ENCODE measurements at places on chromosomes 12 and 14. TPM values are rescaled to one million over a fixed set of nuclear protein-coding genes. Genes with fewer than 3 reads are reported as not detected.

GRCh38 chr12:116887244-116887643 lies 6.0 kb upstream of the HRK start:
- no peak for DNase-seq
- no peak overlapping the region for H3K4me3 ChIP-seq
- H3K27ac ChIP-seq: no peak overlapping the region
- H3K27me3 ChIP-seq: no peaks in the 10 kb centered on the region
- no peaks in the 10 kb centered on the region for H3K4me1 ChIP-seq

KRT79 gene
- total RNA-seq: not detected

DNA sequence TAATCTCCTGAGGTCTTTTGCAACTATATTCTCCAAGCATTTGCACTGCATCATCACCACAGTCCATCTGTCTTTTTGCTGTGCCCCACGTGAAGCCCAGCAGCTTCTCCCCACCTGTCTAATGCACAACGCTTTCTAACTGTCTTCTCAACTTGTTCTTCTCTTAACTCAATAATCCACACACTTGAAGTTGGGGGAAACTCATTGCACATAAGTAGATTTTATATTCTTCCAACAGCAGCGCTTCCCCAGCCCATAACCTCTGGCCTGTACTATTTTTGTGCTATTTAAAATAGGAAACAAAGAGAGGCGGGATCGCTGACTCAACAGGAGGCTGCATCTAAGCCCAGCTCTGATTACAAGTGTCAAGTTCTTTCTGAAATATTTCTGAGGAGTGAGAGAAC lies 226.7 kb downstream of the GXYLT1 start:
- no peaks in the 10 kb centered on the region for H3K36me3 ChIP-seq
- no peak overlapping the region for H3K27ac ChIP-seq
- DNase-seq: no peak
- H3K4me1 ChIP-seq: no peaks in the 10 kb centered on the region
- no peak overlapping the region for H3K4me3 ChIP-seq

RFLNA gene
- not detected for total RNA-seq

EMP1 gene
- 40.5 TPM for total RNA-seq

DNA sequence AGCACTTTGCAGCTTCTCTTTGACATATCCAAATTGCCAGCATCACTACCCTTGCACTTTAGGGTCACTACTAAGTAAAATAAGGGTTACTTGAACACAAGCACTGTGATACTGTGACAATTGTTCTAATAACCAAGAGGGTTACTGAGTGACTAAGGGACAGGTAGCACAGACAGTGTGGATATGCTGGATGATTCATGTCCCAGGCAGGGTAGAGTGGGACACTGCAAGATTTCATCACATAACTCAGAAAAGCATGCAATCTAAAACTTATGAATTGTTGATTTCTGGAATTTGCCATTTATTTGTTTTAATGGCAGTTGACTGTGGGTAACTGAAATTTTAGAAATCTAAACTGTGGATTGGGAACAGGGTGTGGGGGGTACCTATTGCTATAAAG lies 218.8 kb downstream of the KITLG start:
- no peak for DNase-seq
- no peaks in the 10 kb centered on the region for H3K36me3 ChIP-seq
- no peak overlapping the region for H3K27ac ChIP-seq
- no peak overlapping the region for H3K4me3 ChIP-seq

KCNJ8 gene
- 26.2 TPM for total RNA-seq

LBHD2 gene
- not detected for total RNA-seq

IGF1 gene
- 15.8 TPM for total RNA-seq

OVCH1 gene
- total RNA-seq: 0.52 TPM

DNA sequence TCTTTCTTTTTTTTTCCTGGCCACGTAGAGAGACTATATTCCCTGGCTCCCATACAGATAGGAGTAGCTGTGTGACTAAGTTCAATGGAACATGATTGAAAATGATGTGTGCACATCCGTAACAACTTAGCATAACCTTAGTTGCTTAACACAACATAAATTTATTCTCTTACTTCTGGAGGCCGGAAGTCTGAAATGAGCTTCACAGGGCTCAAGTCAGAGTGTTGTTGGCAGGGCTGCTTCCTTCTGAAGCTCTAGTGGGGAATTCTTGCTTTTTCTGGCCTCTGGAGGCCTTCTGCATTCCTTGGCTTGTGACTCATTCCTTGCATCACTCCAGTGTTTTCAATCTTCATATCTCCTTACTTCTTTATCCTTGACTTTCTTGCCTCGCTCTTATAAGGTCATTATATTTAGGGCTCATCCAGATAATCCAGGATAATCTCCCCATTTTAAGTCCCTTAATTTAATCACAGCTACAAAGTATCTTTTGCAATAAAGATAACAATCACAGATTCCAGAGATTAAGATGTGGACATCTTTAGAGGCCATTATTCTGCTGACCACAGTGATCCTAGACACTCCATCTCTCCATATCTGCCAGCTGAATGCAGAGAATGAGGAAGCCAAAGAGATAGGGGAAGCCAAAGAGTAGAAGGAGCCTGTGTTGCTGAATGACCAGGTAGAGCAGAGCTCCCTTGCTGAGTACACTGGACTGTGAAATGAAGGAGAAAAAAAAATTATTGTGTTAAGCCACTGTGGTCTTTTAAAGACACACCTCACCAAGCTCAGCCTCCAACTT lies 21.0 kb upstream of the SNX6 start:
- H3K4me3 ChIP-seq: no peak overlapping the region
- no peaks in the 10 kb centered on the region for H3K36me3 ChIP-seq
- no peak overlapping the region for H3K27ac ChIP-seq
- DNase-seq: no peak

DNA sequence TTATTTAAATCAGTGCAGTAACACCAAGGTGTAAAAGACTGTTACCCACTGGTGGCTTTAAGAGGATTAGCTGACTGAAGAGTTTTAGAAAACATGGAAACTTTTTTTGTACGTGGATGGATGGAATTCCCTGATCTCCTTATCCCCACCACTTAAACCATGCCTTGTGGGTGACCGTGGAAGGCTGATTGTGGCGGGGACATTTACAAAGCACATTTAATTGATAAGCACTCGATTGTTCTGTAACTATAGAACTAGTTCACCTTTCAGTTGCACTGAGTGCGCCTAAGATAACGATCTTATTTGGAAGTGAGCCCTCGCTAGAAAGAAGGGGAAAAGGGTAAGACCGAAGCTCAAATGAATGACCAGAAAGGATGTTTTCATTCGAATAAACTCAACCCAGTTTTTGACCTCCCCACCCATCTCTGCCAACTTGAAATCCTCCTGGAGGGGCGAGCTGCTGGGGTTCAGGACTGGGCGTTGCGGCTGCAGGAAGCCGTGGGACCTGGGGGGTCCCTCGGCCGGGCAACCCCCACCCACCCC lies 688 bp upstream of the RASSF3 start:
- H3K27ac ChIP-seq: peak overlapping the region; percentile 82
- no peaks in the 10 kb centered on the region for H3K27me3 ChIP-seq
- H3K4me3 ChIP-seq: peak overlapping the region; percentile 66
- peaks cover 16% of the 10 kb centered on the region for H3K4me1 ChIP-seq

- no peaks in the 10 kb centered on the region for H3K36me3 ChIP-seq
- DNase-seq: no peak
- no peak overlapping the region for H3K27ac ChIP-seq
- H3K4me3 ChIP-seq: no peak overlapping the region
These were observed 256.0 kb downstream of the PPFIA2 start for GRCh38 chr12:81502912-81503695.

GRCh38 chr14:94077111-94077821 lies 3.7 kb downstream of the DDX24 start:
- no peak overlapping the region for H3K27ac ChIP-seq
- no peak for DNase-seq
- no peaks in the 10 kb centered on the region for H3K27me3 ChIP-seq
- H3K4me1 ChIP-seq: peaks cover 54% of the 10 kb centered on the region

GRCh38 chr12:52496590-52497071 lies 3.6 kb upstream of the KRT6A start:
- no peak for DNase-seq
- no peaks in the 10 kb centered on the region for H3K36me3 ChIP-seq
- no peaks in the 10 kb centered on the region for H3K27me3 ChIP-seq
- H3K4me1 ChIP-seq: no peaks in the 10 kb centered on the region

PRICKLE1 gene
- total RNA-seq: 3.6 TPM

DNA sequence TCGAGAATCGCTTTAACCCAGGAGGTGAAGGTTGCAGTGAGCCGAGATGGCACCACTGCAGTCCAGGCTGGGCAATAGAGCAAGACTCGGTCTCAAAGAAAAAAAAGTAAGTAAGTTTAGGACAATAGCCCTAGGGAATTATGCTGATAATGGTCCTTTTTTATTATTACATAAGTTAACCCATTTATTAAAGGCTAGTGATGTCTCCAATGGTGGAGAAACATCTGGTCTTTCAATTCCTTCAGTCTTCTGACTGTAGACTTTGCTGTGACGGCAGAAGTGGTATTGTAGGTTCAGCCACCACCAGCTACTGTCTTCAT lies 27.4 kb downstream of the DDX47 start:
- no peak for DNase-seq
- H3K36me3 ChIP-seq: no peaks in the 10 kb centered on the region
- H3K4me3 ChIP-seq: no peak overlapping the region
- no peaks in the 10 kb centered on the region for H3K27me3 ChIP-seq
- H3K27ac ChIP-seq: no peak overlapping the region
- no peaks in the 10 kb centered on the region for H3K4me1 ChIP-seq

GRCh38 chr12:86513226-86513625 lies 257.0 kb upstream of the MGAT4C start:
- no peaks in the 10 kb centered on the region for H3K36me3 ChIP-seq
- no peak overlapping the region for H3K4me3 ChIP-seq
- H3K27me3 ChIP-seq: no peaks in the 10 kb centered on the region
- no peak for DNase-seq
- no peak overlapping the region for H3K27ac ChIP-seq

DNA sequence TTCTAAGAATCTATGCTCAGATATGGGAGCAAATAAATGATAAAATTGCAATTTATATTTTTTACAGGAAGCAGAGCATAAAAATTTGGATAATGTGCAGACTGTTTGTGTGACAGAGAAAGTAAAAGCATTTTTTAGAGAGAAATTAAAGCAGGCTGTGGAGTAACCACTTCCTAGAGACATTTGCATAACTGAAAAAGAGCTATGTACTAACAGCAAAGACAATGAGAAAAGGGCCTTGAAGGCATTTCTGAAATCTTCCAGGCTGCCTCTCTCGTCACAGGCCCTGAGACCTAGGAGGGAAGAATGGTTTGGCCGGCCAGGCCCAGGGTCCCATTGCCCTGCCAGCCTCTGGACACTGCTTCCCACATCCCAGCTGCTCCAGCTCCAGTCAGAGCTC lies 247.2 kb downstream of the ALX1 start:
- no peaks in the 10 kb centered on the region for H3K27me3 ChIP-seq
- no peak for DNase-seq

DNA sequence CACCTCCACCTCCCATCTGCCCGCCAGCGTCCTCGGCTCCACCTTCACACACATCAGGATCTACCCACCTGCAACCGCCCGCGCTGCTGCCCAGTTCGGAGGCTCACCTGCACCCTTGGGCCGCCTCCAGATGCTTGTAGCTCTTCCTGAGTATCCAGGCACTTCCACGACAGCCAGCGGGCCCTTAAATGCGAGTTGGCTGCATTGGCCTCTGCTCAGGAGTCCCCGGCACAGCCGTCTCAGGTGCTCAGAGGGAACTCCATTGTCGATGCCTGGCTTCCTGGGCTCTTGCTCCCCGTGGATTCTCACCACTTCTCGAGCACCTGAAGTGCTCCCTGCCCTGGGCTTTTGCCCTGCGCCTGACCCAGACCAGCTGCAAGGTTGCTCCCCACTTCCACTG lies 21.9 kb upstream of the CDCA4 start:
- no peak overlapping the region for H3K27ac ChIP-seq
- no peaks in the 10 kb centered on the region for H3K27me3 ChIP-seq
- H3K4me1 ChIP-seq: peaks cover 6% of the 10 kb centered on the region

DNA sequence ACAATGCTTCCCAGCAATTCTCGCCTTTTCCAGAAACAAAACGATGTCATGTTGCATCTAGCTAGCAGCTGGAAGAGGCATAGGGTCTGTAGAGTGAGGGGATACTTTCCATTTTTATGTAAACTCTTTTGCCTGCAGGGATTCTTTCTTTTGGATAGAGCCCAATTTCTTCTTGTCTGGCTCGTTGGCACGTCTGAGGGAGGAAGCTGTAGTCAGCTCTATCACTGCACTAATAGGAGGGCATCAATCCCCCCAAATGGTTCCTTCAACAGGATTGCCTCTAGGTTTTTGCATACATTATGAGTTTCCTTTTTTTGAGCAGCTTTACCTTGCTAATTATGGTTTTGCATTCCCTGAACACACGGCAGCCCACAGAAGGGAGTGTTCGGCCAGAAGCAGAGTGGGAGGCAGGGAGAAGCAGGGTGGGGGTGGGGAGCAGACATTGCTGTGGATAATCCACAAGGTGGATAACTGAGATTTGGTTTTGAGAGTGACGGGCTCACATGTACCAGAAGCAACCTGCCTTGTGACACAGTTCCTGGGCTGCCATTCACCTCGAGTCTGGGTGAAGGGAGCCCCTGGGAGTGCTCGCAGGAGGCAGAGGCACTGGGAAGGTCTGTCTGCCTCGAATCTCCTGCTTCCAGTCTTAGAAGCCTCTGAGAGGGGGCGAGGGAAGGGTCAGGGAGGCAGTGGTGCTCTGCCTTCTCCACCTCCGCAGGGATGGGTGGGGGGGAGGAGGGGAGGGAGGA lies 24.5 kb downstream of the LRTM2 start:
- no peak overlapping the region for H3K27ac ChIP-seq
- DNase-seq: no peak
- H3K36me3 ChIP-seq: no peaks in the 10 kb centered on the region
- H3K4me1 ChIP-seq: no peaks in the 10 kb centered on the region

DNA sequence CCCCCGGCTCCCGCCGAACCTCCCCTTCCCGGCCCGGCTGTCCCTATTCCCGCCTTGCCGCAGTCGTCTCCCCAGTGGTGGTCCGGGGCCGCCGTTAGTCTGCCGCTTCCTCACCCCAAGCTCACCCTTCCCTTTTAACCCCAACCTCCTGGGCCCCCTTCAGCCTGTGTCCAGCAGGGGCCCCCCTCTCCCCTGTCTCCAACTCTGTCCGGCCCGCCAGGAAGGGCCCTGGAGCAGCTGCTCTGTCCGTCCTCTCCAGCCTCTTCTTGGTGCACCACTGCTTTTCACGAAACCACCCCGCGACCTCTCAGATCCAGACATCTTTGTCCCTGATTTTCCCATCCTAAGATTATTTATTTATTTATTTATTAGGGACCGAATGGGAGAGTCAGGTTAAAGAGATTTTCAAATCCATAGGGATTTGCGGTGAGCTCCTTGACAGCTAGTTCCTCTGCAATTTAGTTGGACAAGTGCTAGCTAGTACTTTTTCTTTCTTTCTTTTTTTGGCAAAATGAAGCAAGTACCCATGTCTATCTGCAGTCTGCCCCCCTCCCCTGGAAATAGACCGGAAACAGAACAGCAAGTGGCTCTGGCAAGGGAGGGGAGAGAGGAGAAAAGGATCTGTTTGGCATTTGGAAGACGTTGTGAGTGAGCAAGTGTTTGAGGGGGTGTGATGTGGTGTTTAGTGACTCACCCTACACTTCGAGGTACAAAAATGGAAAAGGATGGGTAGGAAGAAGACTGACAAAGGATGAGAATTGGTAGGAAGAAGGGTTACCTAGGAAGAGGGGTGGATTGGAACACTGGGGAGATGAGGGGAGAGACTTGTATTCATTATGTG lies 632 bp downstream of the UBR7 start:
- DNase-seq: peak; percentile 44
- H3K4me3 ChIP-seq: peak overlapping the region; percentile 93
- H3K27ac ChIP-seq: peak overlapping the region; percentile 80
- no peaks in the 10 kb centered on the region for H3K27me3 ChIP-seq
- no peaks in the 10 kb centered on the region for H3K36me3 ChIP-seq
- H3K4me1 ChIP-seq: peaks cover 40% of the 10 kb centered on the region

Data from body of pancreas (tissue), 4 donors.